ENCODE measurements at places on chromosomes 1 and 21. TPM values are rescaled to one million over a fixed set of nuclear protein-coding genes. Genes with fewer than 3 reads are reported as not detected.

DNA sequence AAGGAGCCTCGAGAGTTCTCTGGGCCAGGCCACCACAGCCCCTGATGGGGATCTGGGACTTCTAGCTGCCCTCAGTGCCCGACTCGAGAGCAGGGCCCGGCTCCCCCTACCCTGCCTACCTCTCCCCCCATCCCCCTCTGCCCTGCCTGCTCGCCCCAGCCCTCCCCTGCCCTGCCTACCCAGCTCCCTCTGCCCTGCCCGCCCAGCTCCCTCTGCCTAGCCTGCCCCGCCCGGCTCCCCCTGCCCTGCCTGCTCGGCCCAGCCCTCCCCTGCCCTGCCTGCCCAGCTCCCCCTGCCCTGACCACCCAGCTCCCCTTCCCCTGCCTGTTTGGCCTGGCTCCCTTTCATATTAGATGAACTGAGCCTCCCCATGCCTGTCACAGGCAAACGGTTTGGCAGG is 117.4 kb upstream of the TMEM51 start:
- DNase-seq: no peak

GRCh38 chr1:228077565-228078330 is 4.8 kb upstream of the ARF1 start:
- DNase-seq: no peak

GRCh38 chr21:34722684-34723300 is 54.0 kb downstream of the CLIC6 start:
- DNase-seq: no peak

GRCh38 chr1:227906550-227907071 is 41.1 kb downstream of the WNT9A start:
- DNase-seq: no peak

DNA sequence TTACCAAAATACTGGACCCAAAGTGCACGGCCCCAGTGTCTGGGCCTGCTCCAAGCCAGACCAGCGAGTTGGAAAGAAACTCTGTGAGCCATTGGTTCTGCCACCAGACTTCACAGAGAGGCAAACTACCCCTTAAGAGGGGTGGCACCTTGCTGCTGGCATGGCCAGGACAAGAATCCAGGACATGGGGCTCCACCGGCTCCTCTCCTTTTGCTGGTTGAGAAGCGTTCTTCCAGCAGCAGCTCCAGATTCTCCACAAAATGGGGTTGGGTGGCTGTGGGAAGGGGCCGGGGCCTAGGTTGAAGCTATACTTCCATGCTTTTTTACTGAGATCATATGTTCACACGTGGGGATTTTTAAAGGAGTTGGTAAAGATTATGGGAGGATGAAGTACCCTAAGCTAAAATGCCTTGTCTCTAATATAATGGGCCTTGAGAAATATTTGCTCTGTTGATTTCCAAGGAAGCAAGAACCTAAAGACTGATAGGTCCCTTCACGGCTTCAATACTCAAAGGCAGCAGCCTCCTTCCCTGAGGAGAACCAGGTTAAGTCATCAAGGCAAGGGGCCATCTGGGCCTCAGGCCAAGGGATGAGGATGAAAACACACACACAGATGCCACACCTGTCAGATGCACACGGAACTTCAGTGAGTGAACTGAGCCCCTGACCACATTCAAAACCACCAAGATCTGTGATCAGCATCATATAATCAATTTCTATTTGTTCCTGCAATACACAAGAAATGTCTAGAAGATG is 3.1 kb downstream of the C1orf198 start:
- no peak for DNase-seq

GRCh38 chr1:215076322-215076721 is 6.2 kb upstream of the KCNK2 start:
- DNase-seq: no peak

GRCh38 chr1:232428786-232429530 is 201.0 kb downstream of the SIPA1L2 start:
- DNase-seq: no peak

GRCh38 chr1:94258873-94259331 is 21.5 kb upstream of the ARHGAP29 start:
- no peak for DNase-seq

DNA sequence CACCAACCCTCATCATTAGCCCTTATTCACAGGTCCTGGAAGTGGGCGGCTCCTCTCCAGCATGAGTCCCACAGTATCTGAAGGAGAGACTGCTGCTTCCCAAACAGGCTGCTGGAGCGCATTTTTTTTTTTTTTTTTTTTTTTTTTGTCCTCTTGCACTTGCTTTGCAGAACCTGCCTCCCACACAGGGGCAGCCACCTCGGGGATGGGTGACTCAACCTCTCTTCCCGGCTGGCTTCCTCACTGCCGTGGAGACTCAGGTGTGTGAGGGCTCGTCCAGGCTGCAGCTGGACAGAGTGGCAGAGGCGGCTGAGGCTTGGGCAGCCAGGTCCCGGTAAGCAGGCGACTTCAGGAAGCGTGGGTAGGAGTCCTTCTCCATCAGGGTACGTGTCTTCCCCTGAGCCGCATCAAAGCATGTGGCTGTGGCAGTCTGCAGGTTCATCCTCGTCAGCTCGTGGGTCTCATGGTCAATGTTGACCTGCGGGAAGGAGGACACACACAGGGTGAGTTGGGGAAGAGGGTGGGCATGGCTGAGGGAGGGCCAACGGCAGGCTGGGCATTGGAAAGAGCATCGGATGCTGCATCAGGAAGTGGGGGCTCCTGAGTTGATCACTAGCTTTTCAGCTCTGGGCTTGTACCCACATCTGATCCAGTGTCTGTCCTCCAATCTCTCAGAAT is 4.0 kb downstream of the RGS16 start:
- no peak for DNase-seq

DNA sequence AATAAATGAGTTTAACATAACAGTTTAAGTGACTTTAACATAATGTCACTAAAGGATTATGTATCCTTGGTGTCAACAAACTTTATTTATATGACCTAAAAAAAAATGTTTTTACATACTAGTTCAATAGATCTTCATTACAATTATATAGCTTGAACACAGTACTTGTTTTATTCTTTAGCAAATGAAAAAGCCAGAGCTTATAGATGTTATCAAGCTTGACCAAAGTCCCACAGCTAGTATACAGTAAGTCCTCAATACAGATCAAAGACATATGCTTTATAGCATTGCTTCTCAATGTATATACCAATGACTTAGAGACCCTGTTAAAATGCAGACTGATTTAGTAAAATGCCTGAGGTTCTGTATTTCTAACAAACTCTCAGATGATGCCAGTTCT is 42.4 kb downstream of the UCHL5 start:
- no peak for DNase-seq

DNA sequence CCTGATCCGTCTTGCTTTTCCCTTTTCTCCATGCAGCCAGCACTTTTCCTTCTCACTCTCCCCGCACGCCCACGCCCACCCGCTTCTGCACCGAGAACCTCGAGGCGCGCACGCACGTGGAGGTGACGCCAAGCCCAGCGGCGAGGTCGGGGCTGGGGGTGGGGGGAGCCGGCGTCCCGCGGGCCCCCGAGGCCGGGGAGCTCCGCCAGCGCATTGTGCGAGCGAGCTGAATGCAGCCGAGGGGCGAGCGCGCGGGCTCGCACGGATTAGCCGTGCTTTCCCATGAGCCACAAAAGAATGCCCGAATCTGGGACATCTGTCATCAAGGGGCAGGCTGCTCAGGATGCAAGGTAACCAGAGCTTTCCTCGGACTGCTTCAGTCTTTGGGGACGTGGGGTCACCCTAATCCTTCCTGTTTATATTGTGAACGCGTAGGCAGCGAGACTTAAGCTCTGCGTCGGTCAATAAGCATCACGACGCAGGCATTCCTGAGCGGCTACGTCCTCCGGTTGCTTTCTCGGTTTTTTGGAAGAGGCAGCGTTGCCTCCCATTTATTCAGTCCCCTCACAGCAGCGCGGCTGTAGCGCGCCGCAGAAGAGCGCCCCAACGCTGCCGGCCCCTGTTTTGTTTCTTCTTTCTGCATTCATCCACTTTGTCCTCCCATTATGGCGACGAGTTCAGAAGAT is 67.3 kb upstream of the AKT3 start:
- peak; percentile 8 for DNase-seq

DNA sequence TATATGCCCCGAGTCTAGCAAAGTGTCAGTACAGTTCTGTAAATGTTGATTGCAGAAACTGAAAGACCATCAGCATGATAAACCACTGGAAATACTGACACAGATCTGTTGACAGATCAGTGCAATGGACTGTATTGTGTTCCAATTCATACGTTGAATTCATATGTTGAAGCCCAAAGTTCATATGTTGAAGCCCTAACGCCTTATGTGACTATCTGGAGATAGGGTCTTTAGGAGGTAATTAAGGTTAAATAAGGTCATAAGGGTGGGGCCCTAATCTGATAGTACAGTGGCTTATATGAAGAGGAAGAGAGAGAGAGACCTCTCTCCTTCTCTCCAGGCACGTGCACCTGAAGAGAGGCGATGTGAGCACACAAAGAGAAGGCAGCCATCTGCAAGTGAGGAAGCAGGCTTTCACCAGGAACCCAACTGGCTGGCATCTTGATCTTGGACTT is 144.7 kb downstream of the MRPL39 start:
- DNase-seq: no peak

GRCh38 chr1:229445828-229446227 is 11.9 kb upstream of the ACTA1 start:
- no peak for DNase-seq

DNA sequence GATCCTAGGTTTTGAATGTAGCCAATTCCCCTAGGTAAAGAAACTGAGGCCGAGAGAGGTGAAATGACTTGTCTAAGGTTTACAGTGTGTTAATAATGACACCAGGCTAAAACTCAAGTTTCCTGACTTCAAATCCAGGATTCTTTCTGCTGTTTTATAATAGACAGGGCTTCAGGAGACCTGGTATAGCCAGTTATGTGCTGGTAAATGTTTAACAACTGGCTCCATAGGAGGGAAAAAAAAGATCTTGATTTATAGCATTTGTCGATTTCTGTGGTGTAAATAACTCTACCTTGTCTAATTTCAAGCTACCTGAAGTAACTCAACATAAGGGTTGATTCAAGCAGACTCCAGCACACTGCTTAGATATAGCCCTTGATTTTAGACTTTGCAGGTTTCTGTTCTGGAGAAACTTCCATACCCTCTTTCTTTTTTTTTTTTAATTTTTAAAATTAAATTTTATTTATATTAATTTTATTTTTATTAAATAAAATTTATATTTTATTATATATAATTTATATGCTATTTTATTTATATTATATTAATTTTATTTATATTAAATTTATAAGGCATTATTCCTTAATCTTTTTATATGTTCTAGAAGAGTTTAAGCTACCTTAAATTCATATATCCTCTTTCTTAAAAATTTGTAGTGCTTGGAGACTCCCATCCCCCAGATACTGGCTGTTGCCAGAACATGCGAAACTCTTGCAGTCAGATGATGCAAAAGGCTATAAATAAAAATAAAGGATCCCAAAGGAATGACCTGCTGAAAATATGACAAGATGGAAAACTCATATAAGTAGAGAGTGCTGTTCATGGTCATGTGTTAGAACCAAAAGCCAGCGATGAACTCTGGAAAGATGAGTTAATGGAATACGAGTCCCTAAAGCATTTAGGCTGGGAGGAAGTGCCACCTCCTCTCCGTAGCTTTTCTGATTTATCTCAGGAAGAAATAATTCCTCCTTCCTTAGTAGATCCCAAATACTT is 35.4 kb upstream of the SRSF10 start:
- DNase-seq: peak; percentile 95

DNA sequence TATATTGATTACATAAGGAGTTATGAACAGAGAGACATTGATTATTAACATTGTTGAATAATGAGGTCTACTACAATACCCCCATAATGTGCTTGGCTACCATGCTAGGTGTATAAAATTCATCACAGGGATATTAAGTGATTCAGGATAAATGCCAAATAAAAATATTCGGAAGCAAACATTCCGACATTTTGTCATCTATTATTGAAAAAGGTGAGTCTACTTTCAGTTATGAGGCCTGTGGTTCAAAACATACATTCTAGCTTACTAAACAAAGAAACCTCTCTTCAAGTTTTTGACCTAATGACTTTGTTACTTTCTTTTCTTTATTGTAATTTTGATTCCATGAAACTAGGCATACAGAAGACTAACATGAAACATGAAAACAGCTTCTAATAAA is 190.3 kb upstream of the GREM2 start:
- no peak for DNase-seq

- peak; percentile 58 for DNase-seq
Observed at GRCh38 chr1:6239950-6240768, 3.8 kb upstream of the HES3 start.

GRCh38 chr1:183282101-183282855 is 96.2 kb downstream of the LAMC2 start:
- no peak for DNase-seq

DNA sequence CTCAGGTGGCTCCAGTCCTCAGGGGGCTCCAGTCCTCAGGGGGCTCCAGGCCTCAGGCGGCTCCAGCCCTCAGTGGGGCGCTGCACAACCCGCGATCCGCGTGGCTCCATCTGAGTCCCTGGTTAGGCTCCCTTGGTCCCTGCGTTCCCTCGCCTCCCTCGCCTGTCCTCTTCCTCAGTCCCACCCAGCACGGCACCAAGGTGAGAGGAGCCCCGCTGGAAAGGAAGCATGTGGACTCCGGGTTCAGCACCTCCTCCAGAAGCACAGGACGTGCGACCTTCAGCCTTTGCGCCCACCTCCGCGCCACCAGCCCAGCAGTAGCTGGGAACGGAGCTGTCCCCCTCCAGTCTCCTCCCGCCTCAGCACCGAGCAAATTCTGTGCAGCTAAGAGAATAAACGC is 8.1 kb upstream of the OR2M5 start:
- no peak for DNase-seq

DNA sequence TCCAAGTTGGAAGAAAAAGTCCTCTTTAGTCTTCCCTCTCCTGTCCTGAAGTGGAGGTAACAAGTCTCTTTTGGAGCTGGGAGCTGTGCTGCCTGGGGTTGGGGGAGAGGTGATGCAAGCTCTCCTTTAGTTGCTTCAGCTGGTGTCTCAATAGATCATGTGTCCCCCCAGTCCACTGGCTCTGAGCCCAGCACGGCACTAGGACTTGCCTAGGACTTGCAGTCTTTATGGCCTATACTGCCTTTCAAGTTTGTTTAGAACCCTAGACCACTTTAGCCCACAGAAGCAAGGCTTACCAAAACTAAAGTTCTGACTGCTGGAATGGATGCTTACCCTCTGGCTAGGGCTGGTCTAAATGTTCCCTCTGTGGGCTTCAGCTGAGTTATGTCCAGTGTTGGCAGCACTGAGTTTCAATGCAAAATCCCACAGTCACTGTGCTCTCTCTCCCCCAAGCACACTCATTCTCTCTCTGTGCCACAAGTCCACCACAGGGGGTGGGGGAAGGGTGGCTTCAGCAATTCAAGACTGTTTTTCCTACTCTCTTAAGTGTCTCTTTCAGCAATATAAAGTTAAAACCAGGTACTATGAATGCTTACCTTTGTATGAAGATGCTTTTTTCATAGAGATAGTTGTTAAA is 185.0 kb downstream of the DNAH14 start:
- no peak for DNase-seq

DNA sequence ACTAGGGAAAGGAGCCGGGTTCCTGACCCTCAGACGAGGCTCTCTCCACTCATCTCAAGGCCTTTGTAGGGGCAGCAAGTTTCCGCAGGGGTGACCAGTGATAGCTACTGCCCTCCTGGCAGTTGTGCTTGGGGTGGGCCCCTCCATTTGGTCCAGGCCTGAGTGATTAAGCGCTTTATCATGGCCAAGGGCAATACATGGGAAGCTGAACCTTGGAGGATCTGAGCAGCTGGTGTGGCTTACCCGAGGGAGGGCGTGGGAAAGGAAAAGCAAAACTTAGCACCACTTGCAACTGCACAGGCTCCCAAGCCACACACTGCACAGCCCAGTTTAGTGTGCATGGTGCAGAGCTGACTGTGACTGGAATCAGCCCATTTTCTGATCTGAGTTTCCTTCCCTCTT is 47.8 kb downstream of the GADD45A start:
- peak; percentile 16 for DNase-seq

C1QC gene
- 24.7 TPM for total RNA-seq

AQP10 gene
- total RNA-seq: 0.20 TPM

KCNK2 gene
- total RNA-seq: 6.6 TPM

ATXN7L2 gene
- total RNA-seq: 2.6 TPM

MRPL39 gene
- total RNA-seq: 30.2 TPM
